SJCRH30 (cell line): ENCODE measurements at places on chromosomes 7 and 10.

DNA sequence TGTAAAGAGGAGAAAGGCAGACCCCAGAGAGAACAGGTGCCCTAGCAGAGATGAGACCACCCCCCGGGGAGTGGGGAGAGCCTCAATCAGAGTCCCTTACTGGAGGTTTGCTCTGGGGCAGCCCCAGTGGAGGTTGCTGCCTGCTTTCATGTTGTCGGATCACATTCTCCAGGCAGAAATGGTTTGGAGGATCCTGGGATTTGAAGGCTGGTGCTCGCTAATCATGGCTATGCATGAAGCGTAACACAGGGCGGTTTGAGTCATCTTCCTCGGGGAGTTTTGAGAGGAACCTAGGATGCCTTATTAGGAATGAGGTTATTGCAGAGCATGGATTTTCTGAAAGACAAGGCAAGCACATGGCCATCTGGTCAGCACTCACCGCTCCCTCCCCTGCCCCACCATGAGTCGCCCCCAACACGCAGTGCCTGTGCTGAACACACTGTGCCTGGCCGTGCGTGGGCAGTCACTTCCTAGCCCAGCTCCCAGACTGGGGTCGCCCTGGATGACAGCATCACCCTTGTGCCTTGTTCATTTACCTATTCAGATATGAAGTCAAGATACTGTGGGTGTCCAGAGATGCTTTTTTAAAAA, 319.9 kb downstream of the DPP6 start:
- DNase-seq, result no peak

GRCh38 chr7:36391436-36392198, 2.0 kb downstream of the ANLN start:
- no peak for DNase-seq

- no peak for DNase-seq
These were observed 32.9 kb downstream of the ABLIM1 start for GRCh38 chr10:114624951-114625780.

DNA sequence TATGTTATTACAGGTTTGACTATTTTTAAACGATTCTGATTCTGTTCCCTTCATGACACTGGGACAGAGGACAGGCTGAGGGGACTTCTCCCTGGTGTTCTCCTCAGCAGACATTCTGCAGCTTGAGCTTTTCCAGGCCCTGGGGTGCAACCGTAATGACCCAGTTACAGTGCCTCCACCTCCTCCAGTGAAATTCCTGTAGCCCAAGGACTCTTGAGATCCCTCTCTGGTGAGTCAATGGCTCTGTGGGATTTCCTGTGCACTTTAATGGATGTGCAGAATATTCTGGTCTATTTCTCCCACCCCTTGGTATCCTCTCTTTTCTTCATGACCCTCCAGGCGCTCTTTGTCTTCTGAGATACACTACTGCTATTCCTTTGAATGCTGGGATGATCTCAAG, 319.3 kb downstream of the INHBA start:
- no peak for DNase-seq

DNA sequence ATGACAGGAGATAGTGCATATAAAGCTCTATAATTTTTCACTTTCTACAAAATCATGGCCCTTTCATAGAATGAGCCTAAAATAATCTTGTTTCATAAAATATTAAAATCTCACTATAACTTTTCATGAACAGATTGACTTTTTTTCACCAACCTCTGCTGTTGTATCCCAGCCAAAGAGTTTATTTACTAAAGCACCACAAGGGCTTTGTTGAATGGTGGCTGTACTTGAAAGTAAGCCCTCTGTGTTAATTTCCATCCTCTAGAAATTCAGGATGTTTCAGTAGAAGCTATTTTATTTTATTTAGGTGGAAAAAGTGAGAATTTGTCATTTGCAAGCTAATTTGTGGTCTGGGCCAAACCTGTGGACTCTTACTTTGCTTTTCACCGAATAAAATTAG, 30.2 kb downstream of the THNSL1 start:
- DNase-seq, result no peak

- peak; percentile 67 for DNase-seq
These were observed 1.7 kb upstream of the PAX2 start for GRCh38 chr10:100743626-100744135.

- no peak for DNase-seq
These were observed at the start of gene COL26A1 for GRCh38 chr7:101362334-101363195. TSS of gene COL26A1 (plus strand) at chr7:101362875. CDS start at chr7:101363033, 158 bp downstream.

DNA sequence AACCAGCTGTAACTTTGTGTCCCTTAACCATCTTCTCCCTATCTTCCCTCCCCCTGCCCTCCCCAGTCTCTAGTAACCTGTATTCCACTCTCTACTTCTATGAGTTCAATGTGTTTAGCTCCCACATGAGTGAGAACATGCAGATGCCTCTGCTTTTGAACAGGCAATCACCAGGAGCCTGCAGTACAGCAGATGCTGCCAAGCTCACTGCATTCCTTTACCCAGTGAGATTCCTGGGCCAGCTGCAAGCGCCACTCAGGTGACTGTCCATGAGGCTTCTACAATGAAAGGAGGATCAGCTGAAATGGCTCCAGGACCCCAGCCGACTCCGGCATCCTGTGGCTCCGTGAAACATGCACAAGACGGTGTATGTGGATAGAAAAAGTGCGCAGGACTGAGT, 15.7 kb downstream of the GRID1 start:
- DNase-seq, result no peak

DNA sequence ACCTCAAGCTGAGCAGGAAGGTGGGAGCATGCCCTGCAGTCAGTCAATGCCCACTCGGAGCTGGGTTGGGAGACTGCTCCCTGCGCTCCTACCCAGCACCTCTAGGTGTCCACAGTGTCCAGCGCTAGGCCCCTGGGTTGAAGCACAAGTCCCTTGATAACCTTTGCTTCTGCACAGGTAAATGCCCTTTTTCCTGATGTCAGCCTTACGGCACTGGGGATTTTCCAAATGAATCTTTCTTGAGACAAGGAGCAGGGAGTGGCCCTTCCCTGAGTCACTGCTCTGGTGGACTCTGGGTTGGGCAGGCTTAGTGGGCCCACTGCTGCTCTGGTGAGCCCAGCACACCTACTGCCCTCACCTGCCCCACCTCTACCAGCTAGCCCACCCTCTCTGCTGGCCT, 61.9 kb upstream of the OPN4 start:
- DNase-seq, result no peak

DNA sequence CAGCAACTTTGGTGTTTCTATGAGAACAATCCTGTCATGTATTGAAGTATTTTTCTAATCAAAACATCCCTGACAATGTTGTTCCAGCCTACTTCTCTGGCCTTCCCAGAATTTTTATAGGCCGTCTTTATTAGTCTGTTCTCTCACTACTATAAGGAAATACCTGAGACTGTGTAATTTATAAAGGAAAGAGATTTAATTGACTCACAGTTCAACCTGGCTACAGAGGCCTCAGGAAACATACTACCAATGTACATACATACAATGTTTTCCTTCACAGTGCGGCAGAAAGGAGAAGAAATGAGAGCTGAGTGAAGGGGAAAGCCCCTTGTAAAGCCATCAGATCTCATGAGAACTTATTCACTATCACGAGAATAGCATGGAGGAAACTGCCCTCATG, 484.7 kb upstream of the PODXL start:
- no peak for DNase-seq

- DNase-seq, result no peak
These were observed 303.7 kb downstream of the BAMBI start for GRCh38 chr10:28981007-28981406.

GRCh38 chr10:4532976-4533375, 293.0 kb upstream of the AKR1E2 start:
- DNase-seq, result no peak

DNA sequence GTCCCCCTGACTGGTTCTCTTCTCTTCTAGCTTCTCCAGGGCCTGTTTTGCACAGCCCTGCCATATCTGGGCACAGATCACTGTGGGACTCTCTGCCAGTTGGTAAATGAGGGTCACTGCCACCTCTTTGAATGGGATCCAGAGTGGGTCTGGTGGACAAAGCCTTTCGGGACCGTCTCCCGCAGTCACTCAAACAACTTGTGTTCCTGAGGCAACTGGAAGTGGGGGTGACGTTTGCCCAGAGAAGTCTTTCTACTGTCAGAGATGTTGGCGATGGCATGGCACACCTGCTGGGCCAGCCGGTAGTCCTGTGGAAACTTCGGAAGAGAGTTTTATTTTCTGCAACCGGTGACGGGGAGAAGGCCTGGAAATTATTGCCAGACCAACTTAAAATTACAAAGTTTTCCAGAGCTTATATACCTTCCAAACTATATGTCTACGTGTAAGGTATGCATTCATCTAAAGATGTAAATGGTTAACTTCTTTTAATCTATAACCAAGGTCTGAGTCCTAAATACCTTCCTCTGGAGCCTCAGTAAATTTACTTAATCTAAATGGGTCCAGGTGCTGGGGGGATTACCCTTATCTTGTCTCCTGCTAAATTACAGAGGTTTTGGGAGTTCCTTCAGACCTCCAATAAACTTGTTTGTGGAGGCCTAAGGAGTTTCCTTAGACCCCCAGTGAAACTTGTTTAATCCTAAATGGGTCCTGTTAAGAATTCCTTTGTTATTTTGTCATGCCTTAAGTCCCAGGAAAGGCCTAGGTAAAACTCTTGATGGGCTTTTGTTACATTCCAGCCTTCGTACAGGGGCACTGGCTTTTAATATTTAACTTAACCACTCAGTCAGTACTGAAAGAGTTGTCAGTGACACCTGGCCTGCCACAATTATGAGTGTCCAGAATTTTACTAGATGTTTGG, 94.0 kb downstream of the NPSR1 start:
- DNase-seq, result no peak

- no peak for DNase-seq
These were observed 190.6 kb downstream of the HERPUD2 start for GRCh38 chr7:35504365-35504764.

- DNase-seq, result no peak
These were observed 9.3 kb downstream of the GIMAP7 start for GRCh38 chr7:150524018-150524417.

DNA sequence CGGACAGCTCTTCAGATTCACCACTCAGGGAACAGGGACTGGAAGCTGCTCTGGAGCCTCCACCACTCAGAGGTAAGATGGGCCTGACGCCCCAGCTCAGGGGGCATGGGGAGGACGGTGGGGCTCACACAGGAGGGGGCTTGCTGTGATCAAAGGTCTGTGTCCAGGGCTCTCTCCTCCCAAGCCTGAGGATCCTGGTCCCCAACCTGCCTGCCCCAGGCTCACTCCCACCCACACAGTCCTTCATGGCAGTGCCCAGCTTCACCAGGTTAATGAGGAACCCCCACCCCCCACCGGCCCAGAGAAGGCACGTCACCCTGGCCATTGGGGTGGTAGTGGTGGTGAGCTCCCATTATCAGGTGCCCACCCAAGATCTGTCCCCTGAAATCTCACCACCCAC, 926.7 kb upstream of the ZNF722 start:
- no peak for DNase-seq

DNA sequence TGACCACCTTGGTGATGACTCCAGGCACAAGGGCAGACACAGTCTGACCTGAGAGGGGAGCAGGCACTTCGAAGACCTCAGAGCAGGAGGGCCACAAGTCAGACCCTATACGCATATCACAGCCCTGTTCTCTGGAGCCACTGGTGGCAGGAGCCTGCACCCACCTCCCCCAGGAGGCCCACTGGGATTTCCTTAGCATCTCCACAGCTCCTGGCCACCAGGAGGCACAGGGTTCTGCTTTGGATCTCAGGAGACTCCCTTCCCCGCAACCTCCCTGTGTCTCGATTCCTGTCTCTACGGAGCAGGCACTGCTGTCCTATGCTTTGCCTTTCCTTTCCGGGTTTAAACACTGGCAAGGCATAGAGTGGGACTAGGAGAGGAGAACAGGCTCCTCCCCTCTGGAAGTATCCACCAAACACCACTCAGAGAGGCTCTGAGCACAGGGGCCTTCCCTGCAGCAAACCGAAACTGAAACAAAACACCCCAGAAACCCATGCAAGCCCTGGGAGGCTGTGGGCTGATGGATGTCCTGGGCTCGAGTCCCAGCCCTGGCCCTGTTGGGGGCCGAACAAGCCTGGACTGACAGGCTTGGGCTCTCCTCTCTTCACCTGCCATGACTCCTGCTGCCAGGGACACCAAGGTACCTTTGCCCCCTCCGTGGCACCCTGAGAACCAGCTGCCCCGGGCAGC, 166.3 kb downstream of the NEURL1 start:
- no peak for DNase-seq

GRCh38 chr7:141317033-141317585, 234.1 kb upstream of the AGK start:
- DNase-seq, result no peak

GRCh38 chr7:6423942-6424701, 23.6 kb downstream of the DAGLB start:
- no peak for DNase-seq

- peak; percentile 84 for DNase-seq
These were observed 306.3 kb downstream of the C7orf25 start for GRCh38 chr7:42605406-42606192.

DNA sequence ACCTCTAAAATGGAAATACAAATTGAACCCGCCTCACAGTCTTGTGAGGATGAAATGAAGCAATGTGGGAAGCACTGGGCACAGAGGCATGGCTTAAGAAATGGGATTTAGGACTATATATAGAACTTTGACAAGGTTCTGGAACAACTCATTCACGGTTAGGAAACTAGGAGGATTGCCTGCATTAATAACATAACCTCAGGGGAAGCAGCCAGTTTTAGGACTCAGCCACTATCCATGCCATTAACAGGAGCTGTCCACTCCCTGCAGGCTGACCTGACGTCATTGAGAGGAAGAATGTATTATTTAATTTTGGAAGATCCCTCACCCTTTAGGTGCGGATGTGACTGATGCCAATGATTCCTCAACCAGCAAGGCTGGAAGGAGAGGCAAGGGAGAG, 34.8 kb downstream of the ITGB8 start:
- no peak for DNase-seq

GRCh38 chr10:99709480-99710229, 22.3 kb downstream of the COX15 start:
- no peak for DNase-seq

DNA sequence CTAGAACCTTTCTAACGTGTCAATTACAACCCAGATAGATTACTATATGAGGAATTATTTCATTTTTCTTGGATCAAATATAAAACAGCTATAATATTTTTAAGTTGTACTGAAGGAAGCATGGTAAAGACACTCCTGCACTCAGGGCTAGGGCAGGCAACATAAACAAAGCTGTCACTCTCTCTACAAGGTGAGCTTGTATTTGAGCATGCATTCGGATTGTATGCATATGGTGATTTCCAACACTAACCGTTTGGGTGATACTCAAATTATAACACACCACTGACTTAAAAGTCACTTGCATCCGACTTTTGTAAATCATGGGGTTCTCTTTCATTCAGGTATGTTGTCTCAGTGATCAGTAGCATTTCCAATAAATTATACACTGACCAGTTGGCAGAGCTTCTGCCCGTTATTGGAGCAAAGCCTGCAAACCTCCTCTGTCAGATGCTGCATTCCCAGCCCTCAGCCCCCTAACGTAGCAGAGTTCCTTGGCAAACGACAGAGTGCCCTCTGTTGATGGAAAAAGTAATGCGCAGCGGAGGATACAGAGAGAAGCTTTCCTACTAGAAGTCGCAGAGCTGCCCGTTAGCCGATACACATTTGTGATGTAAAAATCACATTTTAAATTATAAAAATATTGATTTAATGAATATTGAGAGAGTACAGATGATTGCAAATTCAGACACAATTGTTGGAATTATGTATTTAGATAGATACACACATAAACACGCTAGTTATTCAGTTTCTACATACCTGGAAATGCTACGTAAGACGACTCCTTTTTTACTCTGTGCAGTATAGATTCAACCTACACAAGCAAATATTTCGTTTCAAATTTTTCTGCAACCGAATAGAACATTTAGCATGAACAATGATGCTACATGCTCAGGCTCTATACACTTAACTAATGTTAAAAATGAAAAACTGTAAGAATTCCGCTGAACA, 173.9 kb upstream of the SP4 start:
- peak; percentile 73 for DNase-seq

GRCh38 chr7:116569737-116570136, 44.9 kb downstream of the CAV1 start:
- no peak for DNase-seq
